Peyer's patch (tissue), 4 donors: ENCODE measurements at places on chromosomes 12 and 14. TPM values are rescaled to one million over a fixed set of nuclear protein-coding genes. Genes with fewer than 3 reads are reported as not detected.

DNA sequence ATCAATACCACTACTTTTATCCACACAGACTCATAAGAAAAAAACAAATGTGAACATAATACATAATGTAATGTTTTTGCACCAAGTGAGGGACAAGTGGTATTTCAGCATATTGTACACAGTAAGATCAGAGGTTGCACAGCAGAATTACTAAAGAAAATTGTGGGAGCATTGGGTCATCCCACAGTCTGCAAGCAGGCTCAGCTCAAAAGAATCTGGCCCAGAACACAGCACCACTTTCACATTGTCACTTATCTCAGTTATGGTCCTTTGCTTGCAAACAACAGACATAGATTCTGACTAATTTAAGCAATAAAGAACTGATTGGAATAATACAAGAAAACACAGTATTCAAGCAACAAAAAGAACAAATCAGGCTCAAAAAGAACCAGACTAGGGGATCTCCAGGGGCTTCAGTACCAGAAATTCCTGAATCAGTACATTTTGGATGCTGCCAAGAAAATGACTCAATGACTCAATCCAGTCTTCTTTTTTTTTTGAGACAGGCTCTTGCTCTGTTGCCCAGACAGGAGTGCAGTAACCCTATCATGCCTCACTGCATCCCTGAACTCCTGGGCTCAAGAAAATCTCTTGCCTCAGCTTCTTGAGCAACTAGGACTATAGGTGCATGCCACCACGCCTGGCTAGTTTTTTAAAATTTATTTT is 42.9 kb upstream of the EEA1 start:
- DNase-seq, result no peak

DNA sequence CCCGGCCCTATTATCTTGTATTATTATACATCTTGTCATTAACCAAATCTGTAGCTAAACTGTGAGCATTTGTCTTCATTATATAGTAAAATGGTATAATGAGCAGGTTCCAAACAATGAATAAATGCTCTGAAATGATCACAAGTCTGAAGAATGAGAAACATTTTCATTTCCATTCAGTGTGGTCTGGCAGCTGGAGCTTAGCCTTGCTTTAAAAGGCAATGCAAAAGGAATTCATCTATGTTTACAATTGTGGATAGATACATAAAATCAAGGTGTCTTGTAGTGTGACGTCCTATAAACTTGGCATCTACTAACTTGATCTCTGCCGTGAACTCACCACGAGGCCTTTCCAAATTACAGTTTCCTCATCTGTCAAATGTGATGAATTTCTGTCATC is 168.3 kb downstream of the RMST start:
- DNase-seq, result no peak

DNA sequence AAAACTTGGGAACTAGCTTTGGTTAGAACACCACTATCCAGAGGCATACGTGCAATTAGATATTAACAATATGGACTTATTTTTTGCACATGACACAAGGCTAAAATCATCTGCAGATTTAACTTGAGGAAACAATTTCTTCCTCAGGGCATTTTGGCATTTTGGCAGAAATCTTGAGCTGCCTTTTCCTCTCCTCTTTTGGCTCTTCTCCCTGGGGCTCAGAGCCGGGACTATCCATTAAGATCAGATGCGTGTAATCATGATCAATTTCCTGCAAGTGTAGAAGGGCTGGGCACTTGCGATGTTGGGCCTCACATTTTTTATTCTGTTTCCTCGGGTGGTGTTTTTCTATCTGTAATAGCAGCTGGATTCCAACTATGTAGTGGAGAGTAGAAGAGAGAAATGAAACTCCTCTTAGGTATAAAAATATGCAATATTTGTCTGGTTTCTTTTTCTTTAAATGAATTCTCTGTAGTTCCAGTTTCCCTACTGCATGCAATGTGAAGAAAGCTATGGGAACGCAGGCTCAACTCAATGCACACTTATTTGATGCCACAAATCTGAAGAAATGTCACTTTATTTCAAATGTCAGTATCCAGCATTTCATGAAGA is 1010.8 kb downstream of the FLRT2 start:
- DNase-seq, result no peak

SERPINA10 gene
- total RNA-seq, result not detected

HOTAIR gene
- total RNA-seq, result 1.4 TPM

FGF6 gene
- total RNA-seq, result not detected

ADSS1 gene
- 16.9 TPM for total RNA-seq

MYO1H gene
- total RNA-seq, result not detected
